ENCODE measurements at places on chromosomes 4 and X.

GRCh38 chr4:95980877-95981360, 141.0 kb downstream of the PDHA2 start:
- DNase-seq = no peak

- DNase-seq = no peak
Observed at GRCh38 chrX:120365320-120365719, 3.4 kb downstream of the ATP1B4 start.

DNA sequence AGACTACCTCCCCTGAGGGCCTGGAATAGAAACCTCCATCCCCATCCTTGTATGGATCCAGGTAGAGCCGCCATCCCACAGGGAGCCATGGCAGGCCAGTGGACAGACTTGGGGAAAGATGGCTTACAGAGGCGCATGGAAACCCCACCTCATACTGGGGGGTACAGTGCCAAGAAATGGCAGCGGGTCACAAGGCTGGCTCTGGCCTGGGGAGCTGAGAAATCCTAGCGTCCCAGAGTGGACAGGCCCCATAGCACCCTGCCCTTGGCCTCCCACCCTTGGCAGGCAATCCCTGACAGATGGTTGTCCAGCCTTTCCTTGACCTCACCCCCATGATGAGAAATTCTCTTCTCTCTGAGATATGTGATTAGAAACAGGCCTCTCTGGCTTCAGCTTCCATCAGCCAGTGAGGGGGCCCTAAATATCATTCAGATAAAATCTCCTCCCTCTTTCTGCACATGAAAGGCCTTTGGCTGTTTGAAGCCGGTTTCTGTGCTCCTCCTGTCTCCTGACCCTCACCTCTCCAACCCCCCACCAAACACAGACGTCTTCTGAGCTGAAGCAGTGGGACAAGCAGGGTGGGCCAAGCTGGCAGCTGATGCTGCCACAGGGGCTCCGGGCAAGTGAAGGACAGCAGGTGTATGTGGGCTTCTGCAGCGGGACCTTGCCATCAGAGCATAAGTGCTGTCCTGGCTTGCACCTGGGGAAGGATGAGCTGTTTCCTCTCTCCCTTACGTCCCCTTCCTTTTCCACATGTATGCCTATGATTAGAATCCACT, 204.4 kb upstream of the MAMLD1 start:
- DNase-seq = no peak

- no peak for DNase-seq
Observed at GRCh38 chrX:150184491-150184890, 178.6 kb upstream of the MAMLD1 start.

DNA sequence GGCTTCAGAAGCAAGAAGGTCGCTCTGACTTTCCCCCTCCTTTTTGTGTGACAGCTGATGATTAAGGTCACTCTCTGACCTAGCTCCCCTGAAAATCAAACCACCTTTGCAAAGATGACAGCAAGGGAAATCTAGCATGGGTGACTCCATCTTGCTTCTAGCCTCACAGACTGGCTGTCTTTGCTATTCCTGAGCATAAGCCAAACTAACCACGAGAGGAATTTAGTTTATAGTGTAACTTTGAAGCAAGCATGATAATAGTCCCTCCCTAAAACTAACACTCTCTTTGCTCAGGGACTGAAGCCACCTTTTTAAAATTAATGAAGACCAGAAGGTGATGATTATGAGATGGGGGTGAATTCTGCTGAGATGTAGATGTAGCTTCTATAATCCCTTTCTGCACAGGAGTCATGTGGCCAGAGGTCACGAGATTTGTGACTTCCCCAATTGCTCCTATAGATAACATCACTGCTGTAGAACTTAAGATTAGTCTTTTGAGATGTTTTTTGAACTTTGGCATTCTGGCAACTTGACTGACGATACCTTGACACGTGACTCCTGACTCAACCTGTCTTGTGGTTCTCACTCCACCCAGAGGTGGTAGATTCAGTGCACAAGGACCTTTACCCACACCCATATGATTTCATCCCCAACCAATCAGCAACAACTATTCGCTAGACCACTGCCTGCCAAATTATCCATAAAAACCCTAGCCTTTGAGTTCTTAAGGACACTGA, 14.9 kb upstream of the PDE5A start:
- DNase-seq = no peak

DNA sequence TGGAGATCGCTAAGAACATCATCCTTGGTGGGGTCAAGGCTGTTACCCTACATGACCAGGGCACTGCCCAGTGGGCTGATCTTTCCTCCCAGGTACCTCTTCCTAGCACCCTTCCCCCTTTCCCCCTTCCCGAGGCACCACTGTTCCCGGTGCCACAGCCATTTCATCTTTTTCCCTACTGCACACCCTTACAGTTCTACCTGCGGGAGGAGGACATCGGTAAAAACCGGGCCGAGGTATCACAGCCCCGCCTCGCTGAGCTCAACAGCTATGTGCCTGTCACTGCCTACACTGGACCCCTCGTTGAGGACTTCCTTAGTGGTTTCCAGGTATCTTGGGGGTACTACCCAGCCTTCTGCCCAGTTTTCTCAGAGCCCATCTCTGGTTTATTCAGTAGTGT, 5.7 kb downstream of the UBA1 start:
- no peak for DNase-seq
